Sigmoid colon (tissue), 7 donors: ENCODE measurements at places on chromosomes 13 and 19. TPM values are rescaled to one million over a fixed set of nuclear protein-coding genes. Genes with fewer than 3 reads are reported as not detected.
A peak's percentile ranks its signal among the peaks of the same experiment; 100 is the strongest.

Gene RFPL4AL1
- polyA plus RNA-seq, result 0.12 TPM

Gene BRSK1
- polyA plus RNA-seq, result 2.9 TPM

Gene CRB3
- 145 TPM for polyA plus RNA-seq

Gene CXCL17
- 0.90 TPM for polyA plus RNA-seq

Gene TUBB4A
- polyA plus RNA-seq, result not detected

Gene ARHGEF1
- polyA plus RNA-seq, result 45.0 TPM

Gene IL11
- polyA plus RNA-seq, result 0.74 TPM

Gene PTGIR
- 4.4 TPM for polyA plus RNA-seq

- peaks cover 9% of the 10 kb centered on the region for H3K27me3 ChIP-seq
- DNase-seq, result peak; percentile 73
- peaks cover 4% of the 10 kb centered on the region for H3K36me3 ChIP-seq
- H3K4me3 ChIP-seq, result no peak overlapping the region
Observed at GRCh38 chr19:45403781-45404556, 900 bp downstream of the PPP1R13L start.

DNA sequence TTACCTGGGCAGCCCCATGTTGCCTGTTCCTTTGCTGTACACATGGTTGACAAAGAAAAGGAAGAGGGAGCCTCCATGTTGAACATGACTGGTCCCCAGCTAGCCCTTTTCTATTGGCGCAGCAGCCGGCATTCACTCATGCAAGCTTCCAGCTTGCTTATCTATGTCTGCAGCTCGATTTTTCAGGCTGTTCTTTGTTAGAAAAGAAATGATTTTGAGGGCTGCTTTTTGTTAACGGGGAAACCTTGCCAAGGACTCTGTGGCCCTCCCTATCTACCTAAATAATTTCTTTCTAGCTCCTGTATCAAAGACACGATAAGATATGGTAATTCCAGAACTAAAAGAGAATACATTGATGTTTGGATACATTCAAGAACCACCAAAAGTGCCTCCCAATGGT, 20.4 kb upstream of the ADGRE2 start:
- H3K4me1 ChIP-seq, result no peaks in the 10 kb centered on the region
- no peak overlapping the region for H3K4me3 ChIP-seq
- H3K36me3 ChIP-seq, result no peaks in the 10 kb centered on the region
- H3K27me3 ChIP-seq, result no peaks in the 10 kb centered on the region
- DNase-seq, result no peak

DNA sequence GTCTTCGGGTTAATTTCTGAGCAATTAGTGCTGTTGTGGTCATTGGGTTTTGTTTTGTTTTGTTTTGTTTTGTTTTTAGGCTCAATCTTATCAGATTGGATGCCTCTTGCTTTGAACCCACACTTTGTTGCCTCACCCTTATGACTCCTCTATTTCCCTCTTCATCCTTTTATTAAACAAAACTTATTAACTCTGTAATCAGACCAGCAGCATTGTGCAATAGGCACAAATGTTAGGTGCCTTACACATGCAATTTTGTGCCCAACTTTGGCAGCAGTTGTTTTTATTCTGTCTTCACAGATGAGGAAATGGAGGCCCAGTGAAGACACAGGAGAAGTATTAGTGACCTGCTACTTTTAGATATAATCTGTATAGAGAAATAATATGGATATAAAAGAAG, 377.7 kb downstream of the KCNRG start:
- no peak overlapping the region for H3K4me3 ChIP-seq
- DNase-seq, result no peak
- H3K36me3 ChIP-seq, result no peaks in the 10 kb centered on the region

- no peaks in the 10 kb centered on the region for H3K36me3 ChIP-seq
- H3K4me1 ChIP-seq, result peaks cover under 1% of the 10 kb centered on the region
- no peak overlapping the region for H3K27ac ChIP-seq
- DNase-seq, result no peak
Observed at GRCh38 chr13:94317063-94317491, 162.4 kb downstream of the DCT start.

DNA sequence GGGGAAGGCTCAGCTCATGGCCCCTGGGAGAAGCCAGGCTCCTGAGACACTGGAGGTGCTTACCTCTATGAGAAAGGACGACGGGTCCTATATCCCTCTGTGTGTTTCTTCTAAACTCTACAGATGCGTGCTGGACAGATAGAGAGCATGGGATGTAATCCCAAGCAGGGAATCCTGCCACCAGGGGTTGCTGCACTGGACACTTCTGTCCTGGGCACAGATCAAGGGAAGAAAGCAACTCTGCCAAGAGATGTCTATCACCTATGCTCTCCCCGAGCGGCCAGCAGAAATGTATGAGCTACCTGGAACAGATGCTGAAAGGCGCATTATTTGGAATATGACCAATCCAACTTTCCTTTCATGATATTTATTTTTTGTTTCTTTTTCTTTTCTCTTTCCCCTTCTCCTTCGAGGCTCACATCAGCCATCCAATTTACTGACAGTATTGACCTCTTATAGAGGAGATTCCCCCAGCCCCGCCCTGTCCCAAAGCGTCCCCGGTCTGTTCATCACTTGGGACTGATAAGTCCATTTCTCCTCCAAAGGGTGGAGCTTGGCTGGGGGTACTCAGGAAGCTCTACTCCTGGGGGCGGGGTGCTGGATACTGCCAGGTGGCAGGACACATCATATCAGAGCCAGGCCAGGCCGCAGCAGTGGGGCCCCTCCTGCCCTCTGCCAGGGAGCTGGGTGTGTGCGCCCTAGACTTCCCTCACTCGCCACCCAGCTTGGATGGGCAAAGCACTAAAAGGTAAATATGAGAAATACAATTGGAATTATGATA, 34.2 kb downstream of the TSHZ3 start:
- H3K36me3 ChIP-seq, result no peaks in the 10 kb centered on the region
- H3K27me3 ChIP-seq, result no peaks in the 10 kb centered on the region
- DNase-seq, result peak; percentile 65
- H3K4me1 ChIP-seq, result peaks cover 78% of the 10 kb centered on the region

- peak within 1 kb of the TSS; percentile 98 for H3K4me3 ChIP-seq
- H3K4me1 ChIP-seq, result peaks cover 39% of the 10 kb centered on the region
- no peaks in the 10 kb centered on the region for H3K27me3 ChIP-seq
- peak; percentile 77 for DNase-seq
- H3K27ac ChIP-seq, result peak within 1 kb of the TSS; percentile 94
Observed at GRCh38 chr19:12723641-12724426, at the start of gene TNPO2. TSS of gene TNPO2 (minus strand) at chr19:12723932. CDS start at chr19:12720977, 2,955 bp downstream.

GRCh38 chr19:49395581-49396407, 7.7 kb downstream of the KASH5 start:
- H3K27me3 ChIP-seq, result peaks cover 36% of the 10 kb centered on the region
- H3K36me3 ChIP-seq, result no peaks in the 10 kb centered on the region
- DNase-seq, result no peak

DNA sequence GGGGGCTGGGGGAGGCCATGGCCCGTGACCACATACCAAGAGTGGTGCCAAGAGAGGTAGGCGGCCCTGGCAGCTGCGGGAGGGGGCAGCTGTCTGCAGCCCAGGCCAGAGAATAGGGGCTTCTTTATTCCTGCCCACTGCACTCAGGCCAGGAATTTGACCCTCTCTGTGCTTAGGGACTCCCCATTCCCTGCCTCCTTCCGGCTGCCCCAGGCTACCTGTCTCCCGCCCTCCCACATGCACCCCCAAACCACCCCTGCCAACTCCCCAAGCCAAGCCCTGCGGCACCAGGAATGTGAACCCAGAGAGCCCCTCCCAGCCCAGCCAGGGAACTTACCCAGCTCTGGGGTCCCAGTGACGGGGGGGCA, 687 bp downstream of the PLEKHA4 start:
- no peaks in the 10 kb centered on the region for H3K4me1 ChIP-seq
- no peaks in the 10 kb centered on the region for H3K36me3 ChIP-seq
- peak; percentile 71 for DNase-seq
- H3K4me3 ChIP-seq, result peak overlapping the region; percentile 31
- H3K27ac ChIP-seq, result peak overlapping the region; percentile 82

- no peaks in the 10 kb centered on the region for H3K27me3 ChIP-seq
- H3K4me1 ChIP-seq, result no peaks in the 10 kb centered on the region
- no peaks in the 10 kb centered on the region for H3K36me3 ChIP-seq
- no peak overlapping the region for H3K4me3 ChIP-seq
Observed at GRCh38 chr13:84571264-84571663, 689.0 kb upstream of the SLITRK1 start.

- no peak for DNase-seq
- H3K27ac ChIP-seq, result no peak overlapping the region
- peaks cover 55% of the 10 kb centered on the region for H3K36me3 ChIP-seq
- H3K4me1 ChIP-seq, result no peaks in the 10 kb centered on the region
- no peak overlapping the region for H3K4me3 ChIP-seq
Observed at GRCh38 chr19:7970716-7971448, 27.4 kb upstream of the TIMM44 start.

DNA sequence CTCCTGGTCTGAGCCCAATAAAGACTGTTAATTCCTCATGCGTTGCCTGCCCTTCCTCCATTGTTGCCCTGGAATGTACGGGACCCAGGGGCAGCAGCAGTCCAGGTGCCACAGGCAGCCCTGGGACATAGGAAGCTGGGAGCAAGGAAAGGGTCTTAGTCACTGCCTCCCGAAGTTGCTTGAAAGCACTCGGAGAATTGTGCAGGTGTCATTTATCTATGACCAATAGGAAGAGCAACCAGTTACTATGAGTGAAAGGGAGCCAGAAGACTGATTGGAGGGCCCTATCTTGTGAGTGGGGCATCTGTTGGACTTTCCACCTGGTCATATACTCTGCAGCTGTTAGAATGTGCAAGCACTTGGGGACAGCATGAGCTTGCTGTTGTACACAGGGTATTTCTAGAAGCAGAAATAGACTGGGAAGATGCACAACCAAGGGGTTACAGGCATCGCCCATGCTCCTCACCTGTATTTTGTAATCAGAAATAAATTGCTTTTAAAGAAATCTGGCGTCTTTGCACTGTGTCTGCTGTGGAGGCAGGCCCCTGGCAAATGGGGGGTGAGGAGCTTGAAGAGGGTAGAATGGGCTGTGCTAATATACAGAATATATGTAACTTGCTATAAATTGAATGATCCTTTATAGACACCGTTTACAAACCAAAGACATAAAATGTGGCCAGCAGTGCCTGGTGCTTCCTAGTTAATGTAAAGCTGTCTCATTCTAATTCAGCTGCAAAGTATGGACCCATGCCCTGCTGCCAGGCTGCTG, 4.2 kb upstream of the RPS11 start:
- H3K27me3 ChIP-seq, result no peaks in the 10 kb centered on the region
- H3K4me3 ChIP-seq, result no peak overlapping the region
- peaks cover 36% of the 10 kb centered on the region for H3K36me3 ChIP-seq
- peaks cover 44% of the 10 kb centered on the region for H3K4me1 ChIP-seq
- no peak overlapping the region for H3K27ac ChIP-seq

GRCh38 chr19:29544656-29545360, 19.0 kb downstream of the VSTM2B start:
- H3K4me3 ChIP-seq, result no peak overlapping the region
- H3K27me3 ChIP-seq, result peaks cover under 1% of the 10 kb centered on the region
- no peaks in the 10 kb centered on the region for H3K4me1 ChIP-seq
- no peak overlapping the region for H3K27ac ChIP-seq
- DNase-seq, result peak; percentile 38
- H3K36me3 ChIP-seq, result no peaks in the 10 kb centered on the region
